GM12865 (cell line): ENCODE measurements at places on chromosomes 6 and 20.

DNA sequence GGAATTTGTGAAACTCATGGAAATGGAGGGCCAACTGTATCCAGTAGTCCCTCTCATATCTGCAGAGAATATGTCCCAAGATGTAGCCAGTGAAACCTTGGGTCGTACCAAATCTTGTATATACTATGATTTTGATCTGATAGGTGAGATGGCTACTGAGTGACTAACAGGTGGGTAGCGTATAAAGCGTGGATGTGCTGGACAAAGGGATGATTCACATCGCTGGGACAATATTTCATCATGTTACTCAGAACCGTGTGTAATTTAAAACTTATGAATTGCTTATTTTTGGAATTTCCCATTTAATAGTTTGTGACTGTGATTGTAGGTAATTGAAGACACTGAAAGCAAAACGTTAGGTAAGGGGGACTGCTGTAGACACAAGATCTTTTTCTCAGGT lies 144.1 kb downstream of the SMAP1 start:
- DNase-seq, result no peak

DNA sequence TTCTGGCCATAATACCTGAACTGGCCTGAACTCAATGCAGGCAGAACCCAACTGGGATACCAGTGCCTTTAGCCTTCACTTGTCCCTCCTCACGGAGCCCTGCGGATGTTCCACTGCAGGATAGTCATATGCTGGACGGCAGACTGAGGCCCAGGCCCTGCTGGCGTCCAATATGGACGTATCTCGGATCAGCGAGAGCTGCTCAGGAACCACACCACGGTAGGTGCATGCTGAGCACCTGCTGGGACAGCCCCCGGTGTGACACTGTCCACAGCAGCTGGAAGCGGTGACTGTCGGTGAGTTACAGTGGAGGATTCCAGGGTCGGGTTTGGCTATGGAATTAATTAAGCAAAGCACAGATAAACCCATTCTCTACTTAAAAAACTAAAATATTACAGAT lies 48.7 kb downstream of the PSMG4 start:
- no peak for DNase-seq

- DNase-seq, result peak; percentile 64
These were observed 30.0 kb downstream of the KCNG1 start for GRCh38 chr20:50992733-50993457.

DNA sequence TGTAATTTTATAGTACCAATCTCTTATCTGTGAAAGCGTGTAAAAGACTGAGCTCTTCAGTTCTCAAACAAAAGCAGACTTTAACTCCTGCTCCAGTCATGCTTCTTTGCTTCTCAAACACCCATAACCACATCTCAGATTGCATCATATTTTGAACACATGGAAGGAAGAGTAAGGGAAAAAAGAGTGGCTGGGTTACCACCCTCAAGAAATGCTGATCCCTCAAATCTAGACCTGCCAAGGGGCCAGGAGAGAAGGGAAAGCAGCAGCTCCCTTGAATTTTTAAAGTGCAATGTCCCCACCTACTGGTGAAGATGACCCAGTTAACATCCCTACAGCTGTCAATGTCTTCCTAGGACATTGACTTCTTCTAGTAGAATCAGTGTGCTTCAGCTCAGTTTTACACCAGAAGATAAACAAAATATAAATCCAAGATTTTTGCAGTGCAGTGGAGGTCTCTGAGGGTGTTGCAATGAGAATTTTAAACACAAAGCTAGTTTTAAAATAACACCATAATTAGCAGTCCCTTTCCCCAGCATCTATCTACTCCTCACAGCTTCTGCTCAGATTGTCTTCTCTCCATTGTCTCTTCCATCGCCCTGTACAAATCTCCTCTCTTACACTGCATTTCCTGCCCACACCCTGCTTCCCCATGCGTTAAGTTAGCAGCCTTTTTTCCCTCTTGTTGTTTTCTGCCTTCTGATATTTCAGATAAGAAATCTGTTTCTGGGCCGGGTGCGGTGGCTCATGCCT lies 22.6 kb upstream of the HLA-DQB2 start:
- peak; percentile 68 for DNase-seq

- DNase-seq, result no peak
These were observed 98.6 kb downstream of the NDUFAF5 start for GRCh38 chr20:13883425-13883824.
